Activated CD8-positive, alpha-beta memory T cell treated with anti-CD3 and anti-CD28 coated beads for 36 hours (primary cell): ENCODE measurements at places on chromosomes 11 and 22. TPM values are rescaled to one million over a fixed set of nuclear protein-coding genes. Genes with fewer than 3 reads are reported as not detected.

Gene ASPHD2
- 15.1 TPM for total RNA-seq

Gene MS4A2
- not detected for total RNA-seq

Gene FGF4
- total RNA-seq: not detected

Gene OR52I1
- total RNA-seq: not detected

Gene MMP27
- total RNA-seq: not detected

Gene IL10RA
- 62.6 TPM for total RNA-seq

Gene TBX10
- total RNA-seq: not detected

Gene MOV10L1
- not detected for total RNA-seq

Gene PAX6
- not detected for total RNA-seq

Gene THOC5
- 60.6 TPM for total RNA-seq

Gene HSPB2
- total RNA-seq: not detected

Gene PHETA2
- 3.0 TPM for total RNA-seq

Gene KIRREL3
- not detected for total RNA-seq

Gene VPS11
- 20.6 TPM for total RNA-seq

Gene C2CD2L
- 26.6 TPM for total RNA-seq

Gene ENTHD1
- 0.46 TPM for total RNA-seq

Gene GGTLC2
- total RNA-seq: not detected

Gene FBLN1
- not detected for total RNA-seq

Gene CASP1
- total RNA-seq: 26.5 TPM

Gene CACNA1I
- 0.19 TPM for total RNA-seq

Gene OR10D3
- total RNA-seq: not detected
